ENCODE measurements at places on chromosomes 7 and 10.

- no peak for DNase-seq
Measured at GRCh38 chr10:44011603-44011981, 362.9 kb upstream of the ZNF32 start.

GRCh38 chr10:110346914-110347313 lies 42.2 kb upstream of the SMNDC1 start:
- DNase-seq, result no peak

DNA sequence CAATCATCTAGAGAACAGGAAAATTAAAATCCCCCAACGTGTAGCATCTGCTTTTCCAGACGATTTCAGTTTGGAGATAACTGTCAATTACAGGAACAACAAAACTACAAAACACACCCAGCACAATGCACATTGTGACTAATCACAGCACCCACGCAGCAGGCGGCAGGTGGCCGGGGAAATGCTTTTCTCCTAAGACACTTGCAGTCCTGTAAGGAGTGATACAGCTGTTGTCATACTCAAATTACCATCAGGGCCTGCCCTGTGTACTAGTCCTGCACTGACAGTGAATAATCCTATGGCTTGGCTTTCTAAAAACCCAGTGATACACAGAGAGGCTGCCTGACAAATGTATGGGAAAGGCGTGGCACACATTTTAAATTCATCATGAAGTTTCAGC lies 37.8 kb downstream of the COBL start:
- DNase-seq, result no peak

DNA sequence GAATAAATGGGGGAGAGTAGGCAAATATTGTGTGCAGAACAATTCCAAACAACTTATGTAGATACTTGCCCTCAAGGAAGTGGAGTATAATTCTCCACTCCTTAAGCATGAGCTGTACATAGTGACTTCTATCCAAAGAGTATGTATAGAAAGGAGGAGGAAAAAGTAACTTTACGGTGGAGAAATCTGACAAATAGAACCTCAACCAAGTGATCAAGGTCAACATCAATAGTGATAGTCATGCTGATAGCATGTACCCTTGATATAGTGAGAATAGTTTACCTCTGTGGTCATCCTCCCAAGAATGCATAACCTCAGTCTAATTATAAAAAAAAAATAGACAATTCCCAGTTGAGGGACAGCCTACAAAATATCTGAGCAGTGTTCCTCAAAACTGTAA lies 89.1 kb upstream of the NANOS1 start:
- no peak for DNase-seq

DNA sequence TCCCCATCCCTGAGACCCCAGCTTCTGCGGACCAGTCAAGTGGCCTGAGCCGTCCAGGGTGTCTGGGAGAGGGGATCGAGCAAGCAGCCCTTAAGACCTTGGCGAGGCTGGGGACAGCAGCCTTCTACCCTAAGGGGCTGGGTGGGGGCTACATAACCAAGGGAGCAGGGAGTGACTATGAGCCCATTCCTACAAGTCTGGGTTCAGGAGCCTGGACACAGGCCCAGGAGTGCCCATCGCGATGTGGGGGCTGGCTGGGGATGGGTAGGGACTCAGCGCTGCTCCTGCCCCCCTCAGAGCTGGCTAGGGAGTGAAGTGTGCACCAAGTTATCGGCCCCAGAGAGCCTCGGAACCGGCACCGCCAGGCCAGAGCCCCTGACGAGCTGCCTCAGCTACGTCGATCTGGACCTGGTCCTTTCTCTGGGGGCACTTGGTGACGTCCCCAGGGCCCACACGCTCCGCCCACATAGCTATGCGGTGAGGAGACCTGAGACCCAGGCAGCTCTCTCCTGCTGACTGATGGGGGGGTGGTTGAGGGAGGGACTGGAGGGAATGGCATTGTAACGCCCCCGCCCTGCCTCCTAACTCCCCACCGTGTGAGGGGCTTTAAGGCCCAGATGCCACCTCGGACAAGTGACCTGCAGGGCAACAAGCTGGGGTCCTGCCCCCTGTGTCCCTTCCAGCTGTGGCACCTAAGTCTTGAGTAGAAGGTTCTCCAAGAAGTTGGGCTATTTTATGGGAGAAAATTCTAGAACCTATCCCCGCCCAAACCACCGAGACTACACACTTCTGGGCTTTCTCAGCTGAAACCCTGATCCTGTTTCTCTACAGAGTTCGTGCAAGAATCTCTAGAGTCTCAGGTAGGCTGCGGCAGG lies 2.5 kb downstream of the SAP25 start:
- DNase-seq, result no peak
